ENCODE measurements at places on chromosomes 6 and 20. TPM values are rescaled to one million over a fixed set of nuclear protein-coding genes. Genes with fewer than 3 reads are reported as not detected.
A peak's percentile ranks its signal among the peaks of the same experiment; 100 is the strongest.

GRCh38 chr6:47669684-47670513 lies 28.5 kb upstream of the ADGRF4 start:
- DNase-seq: no peak

GRCh38 chr6:117265410-117266256 lies at the start of gene VGLL2:
VGLL2 (plus strand) TSS chr6:117265558; CDS start chr6:117265764, 206 bp downstream.
- DNase-seq: peak; percentile 78

Gene BTNL2
- total RNA-seq: not detected

DNA sequence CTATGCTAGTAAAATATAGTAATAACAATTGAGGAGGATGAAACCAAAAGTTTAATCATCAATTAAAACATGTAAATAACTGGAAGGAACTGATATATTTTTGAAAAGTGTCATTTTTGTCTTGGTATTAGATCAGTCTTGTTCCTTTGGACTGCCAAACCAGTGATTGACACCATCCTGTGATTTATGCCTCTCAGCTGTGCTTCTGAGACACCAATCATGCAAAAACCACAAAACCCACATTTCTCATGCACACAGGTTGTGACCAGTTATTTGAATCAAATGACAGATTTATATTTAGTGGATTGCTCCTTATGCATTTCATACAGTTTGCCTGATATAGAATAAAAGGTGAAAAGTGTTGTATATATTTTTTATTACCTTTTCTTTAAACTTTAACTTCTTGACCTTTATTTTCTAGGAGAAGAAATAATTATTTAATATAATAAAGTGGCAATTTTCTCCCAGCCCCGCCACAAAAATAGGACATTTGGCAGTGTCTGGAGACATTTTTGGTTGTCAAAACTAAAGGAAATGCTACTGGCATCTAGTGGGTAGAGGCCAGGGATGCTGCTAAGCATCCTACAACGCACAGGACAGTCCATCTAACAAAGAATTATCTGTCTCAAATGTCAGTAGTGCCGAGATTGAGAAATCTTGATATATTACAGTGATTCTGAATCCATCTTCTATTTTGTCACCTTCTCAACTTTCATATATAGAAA lies 383.6 kb downstream of the BCKDHB start:
- no peak for DNase-seq

DNA sequence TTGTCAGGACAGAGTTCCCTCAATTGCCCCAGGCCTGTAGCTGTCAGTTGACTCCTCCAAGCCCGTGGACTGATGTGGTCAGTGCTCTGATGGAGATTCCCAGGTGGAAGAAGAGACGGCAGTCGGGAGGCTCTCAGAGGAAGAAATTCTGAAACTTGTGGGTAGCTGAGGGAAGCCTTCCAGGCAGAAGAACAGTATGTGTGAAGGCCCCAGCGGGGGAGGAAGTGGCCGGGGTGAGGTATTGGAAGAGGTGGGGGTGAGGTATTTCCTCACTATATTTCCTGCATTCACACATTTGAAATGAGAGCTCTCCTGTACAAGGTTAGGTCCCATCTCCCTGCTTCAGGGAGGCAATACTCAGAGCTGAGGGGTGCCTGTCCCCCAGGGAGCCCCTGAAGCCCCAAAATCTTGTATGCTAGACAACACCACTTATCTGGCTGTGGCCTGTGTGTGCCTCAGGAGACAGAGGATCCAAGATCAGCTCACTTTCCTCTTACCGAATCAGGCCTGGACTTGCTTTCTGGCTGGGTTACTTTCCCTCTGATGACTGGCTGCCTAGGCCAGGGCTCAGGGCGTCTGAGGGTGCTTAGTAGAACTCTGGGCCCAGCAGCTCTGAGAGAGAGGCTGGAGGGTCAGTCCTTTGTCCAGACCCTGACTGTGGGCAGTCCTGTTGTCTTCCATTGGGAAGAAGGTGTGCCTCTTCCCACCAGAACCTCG lies 49.3 kb upstream of the MYL9 start:
- no peak for DNase-seq

GRCh38 chr6:41039060-41039998 lies at the start of gene UNC5CL:
UNC5CL (minus strand) TSS chr6:41039221; CDS start chr6:41035074, 4,147 bp downstream.
- no peak for DNase-seq

DNA sequence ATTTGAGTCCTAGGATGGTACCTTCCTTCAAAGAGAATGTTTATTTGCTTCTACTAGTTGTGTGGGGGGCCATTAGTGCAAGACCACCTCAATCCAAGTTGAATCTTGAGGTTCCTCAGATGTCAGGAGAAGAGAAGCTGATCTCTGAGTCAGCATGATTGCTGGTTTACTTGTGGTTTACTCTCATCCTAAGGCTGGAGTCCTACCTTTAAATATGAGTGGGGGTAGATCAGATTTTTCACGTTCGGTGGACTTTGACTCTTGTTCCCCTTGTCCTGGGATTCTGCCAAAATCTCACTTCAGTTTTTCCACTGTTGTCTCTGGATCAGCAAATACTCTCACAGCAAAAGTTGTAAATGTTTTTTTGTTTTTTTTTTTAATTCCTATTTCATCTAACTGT lies 84.6 kb upstream of the F13A1 start:
- DNase-seq: no peak

- no peak for DNase-seq
Observed at GRCh38 chr6:71028877-71029252, 72.0 kb upstream of the B3GAT2 start.

Data from right cardiac atrium (tissue), 5 donors.